ENCODE measurements at places on chromosomes 3 and 15.

DNA sequence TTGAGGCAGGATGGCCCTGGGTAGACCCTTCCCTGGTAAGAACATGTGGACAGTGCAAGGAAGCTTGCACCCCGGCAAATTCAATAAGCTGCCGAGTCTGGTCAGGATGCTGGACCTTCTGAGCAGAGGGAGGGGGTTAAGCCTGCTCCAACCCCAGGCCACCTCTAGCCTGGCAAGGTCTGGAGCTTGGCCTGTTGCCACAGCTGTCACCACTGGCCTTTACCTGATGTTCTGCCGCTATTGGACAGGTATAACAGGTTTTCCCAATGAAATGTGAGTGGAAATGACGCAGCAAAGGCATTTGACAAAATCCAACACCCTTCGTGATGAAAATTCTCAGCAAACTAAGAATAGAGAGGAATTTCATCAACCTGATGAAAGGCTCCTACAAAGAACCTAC is 699 bp upstream of the MESP1 start:
- no peak for DNase-seq

DNA sequence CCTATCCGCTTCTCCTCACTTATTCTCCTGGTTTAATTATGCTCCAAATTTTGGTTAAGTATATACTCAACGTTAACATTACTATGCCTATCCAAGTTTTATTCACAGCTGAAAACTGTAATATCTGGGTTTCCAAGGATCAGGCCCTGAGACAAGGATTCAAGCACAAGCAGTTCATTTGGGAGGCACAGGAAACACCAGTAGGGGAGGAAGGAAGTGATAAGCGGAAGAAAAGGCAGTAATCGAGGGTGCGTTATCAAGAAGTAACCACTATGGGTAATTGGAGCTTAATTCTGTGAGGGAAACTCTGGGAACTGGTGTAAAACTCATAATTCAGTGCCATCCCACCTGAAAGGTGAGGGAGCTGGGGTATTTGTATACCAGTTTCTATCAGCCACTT is 120.3 kb downstream of the KCNAB1 start:
- DNase-seq: no peak

DNA sequence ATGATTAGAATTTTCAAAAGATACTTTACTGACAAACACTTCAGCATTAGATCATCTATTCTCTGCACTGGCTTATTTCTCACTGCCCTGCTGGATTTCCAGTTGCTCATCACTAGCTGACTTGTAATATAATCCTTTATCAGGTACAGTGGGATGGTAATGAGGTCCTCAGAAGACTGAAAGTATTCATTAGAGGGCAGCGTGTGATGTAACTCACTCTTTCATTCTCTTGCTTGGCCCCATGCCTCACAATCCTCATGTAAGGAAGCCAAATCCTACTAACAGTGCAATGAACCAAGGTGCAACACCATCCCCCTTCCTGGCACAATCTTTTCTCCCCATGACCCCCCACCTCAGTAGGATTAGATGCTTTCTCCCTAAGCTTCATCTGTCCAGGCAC is 289.9 kb downstream of the CTNNB1 start:
- DNase-seq: no peak

- DNase-seq: no peak
Measured at GRCh38 chr15:52709187-52709981, 30.2 kb upstream of the ATOSA start.

GRCh38 chr15:91408476-91409076 is 308.5 kb downstream of the SV2B start:
- no peak for DNase-seq

DNA sequence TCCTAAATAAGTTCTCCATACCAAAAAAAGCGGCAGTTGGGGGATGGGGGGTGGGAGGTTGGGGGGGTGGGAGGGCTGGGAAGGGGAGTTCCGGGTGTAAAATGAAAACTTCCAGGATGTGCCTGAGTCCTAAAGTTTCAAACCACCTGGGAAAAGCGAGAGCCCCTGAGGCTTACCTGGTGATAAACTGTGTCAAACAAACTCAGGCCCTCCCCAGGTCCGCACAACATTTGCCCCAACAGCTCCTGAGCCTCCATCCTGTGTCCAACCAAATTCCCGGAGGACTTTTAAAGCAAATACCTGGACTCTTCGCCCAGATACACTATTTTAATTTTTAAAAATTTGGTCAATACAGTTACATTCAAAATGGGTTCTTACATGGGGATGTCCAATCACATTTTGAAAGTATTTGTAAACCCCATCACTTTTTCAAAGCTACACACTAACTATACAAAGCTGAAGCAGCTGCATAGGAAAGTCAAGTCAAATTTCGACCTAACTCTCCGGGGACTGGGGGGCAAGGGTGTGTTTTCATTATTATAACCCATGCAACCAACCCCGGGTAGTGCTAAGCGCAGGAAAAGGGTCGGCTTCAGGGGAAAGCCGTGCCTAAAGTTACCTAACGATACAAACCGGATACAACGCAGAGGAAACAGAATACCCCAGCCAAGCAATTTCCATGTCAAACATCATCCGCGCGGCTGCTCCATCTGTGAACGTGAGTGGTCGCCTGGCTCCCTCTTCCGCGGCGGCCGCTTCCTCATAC is 685 bp upstream of the FOXB1 start:
- DNase-seq: no peak

DNA sequence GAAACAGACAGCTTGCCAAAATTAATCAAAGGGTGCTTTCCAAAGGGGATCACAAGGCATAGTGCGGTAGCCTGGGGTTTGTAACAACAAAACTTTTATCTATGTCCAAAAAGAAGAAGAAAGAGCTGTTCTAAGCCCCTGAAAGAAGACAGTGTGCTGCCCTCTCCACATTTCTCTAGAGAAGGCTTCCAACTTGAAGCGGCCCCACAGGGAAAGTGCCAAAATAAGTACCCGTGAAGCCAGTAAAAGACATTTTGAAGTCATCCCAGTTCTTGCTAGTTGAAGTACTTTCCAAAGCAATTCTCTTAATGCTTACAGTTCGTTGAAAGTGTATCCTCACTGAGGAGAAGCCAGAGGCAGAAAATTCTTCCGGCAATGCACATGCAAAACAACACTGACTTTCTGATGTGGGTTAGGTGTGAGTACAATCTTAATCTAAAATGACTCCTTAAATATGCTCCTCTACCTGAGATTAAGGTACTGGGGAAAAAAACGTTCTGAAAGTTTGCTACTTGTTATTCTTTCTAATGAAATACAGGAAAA is 21.3 kb downstream of the GPR15 start:
- DNase-seq: no peak

DNA sequence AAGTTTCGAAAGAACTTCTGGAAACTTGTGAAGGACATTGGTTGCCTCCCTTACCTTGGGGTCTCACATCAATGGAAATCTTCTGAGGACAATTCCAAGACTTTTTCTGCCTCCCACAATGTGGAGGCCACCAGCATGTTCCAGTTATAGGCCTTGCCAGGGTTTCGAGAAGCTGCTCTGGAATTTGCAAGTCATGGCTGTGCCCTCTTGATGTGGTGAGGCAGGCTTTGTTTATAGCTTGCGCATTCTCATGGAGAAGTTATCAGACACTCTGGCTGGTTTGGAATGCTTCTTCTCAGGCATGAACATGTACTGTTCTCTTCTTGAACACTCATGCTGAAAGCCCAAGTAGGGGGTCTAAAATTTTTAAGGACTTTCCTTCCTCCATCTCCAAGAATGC is 4.1 kb downstream of the CXCR6 start:
- no peak for DNase-seq

GRCh38 chr3:42369304-42369703 is 41.1 kb downstream of the LYZL4 start:
- DNase-seq: no peak

- DNase-seq: no peak
Measured at GRCh38 chr15:69724333-69724732, 271.7 kb downstream of the RPLP1 start.

- no peak for DNase-seq
Measured at GRCh38 chr3:32237670-32238452, 619 bp upstream of the CMTM8 start.

DNA sequence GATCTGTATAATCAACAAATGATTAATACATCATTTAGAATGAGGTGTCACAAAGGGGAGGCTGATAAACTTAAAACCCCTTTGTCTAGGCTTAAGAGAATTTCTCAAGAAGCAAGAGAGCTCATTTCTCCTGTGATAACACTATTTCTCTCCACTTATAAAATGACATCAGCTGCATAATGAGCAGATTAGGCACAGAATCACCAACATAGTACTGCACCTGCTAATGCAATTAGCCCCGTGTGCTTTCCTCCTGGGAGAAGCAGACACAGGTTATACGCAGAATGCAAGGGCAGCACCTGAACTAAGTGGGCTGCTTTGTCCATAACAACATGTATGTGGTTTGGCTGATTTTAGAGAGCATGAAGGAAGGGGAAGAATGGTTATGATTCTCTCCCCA is 515.3 kb upstream of the CFAP20DC start:
- no peak for DNase-seq

GRCh38 chr3:180049391-180049790 is 12.7 kb upstream of the PEX5L start:
- no peak for DNase-seq

DNA sequence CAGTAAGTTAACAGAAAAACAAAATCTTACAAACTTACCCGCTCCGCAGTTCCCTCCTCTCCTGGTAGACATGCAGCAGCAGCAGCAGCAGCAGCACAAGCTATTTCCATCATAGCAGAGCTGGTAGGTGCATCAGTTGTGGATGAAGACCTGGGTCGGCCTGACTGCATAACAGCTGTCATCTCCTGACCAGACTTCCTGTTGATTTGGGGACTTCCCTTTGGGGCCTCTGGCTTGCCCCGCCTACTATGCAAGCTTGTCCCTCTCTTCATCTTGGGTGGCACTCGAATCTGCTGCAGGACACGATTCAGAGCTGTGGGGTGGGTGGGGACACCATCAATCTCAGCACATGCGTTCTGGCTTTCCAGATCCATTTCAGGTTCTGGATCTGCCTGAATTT is 65.7 kb downstream of the TMCC1 start:
- no peak for DNase-seq

DNA sequence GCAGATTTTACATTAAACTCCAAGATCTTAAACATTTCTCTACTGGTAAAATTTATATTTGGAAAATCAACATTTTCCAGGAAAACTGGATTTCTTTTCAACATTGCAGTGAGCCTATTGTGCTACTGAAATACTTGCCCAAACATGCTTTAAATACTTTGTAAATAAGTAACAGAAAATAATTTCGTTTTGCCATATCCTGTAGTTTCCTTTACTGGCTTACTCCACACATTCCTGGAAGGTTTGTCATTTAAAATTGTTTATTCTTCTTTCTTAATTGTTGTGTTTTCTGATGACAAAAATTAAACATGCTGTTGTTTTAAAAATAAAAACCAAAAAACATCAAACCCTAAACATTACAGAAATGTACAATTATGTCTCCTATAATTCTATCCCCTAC is 22.0 kb downstream of the ACAD11 start:
- DNase-seq: no peak
